Endothelial cell (in vitro differentiated cells): ENCODE measurements at places on chromosomes 1 and 21.

GRCh38 chr21:27189870-27190269, 223.0 kb upstream of the ADAMTS5 start:
- no peak for DNase-seq
- H3K36me3 ChIP-seq = no peaks in the 10 kb centered on the region
- H3K27ac ChIP-seq = no peak overlapping the region

GRCh38 chr1:200624679-200625335, 4.3 kb upstream of the KIF14 start:
- no peaks in the 10 kb centered on the region for H3K36me3 ChIP-seq
- no peak overlapping the region for H3K27ac ChIP-seq
- H3K4me3 ChIP-seq = no peak overlapping the region
- no peak for DNase-seq

- H3K27me3 ChIP-seq = peaks cover 1% of the 10 kb centered on the region
- DNase-seq = no peak
- H3K4me3 ChIP-seq = no peak overlapping the region
- no peaks in the 10 kb centered on the region for H3K4me1 ChIP-seq
- no peak overlapping the region for H3K27ac ChIP-seq
These were observed 366.7 kb downstream of the HHIPL2 start for GRCh38 chr1:222181191-222181590.

- H3K4me1 ChIP-seq = peaks cover 10% of the 10 kb centered on the region
- no peak for DNase-seq
- peaks cover 16% of the 10 kb centered on the region for H3K36me3 ChIP-seq
These were observed 44.8 kb downstream of the CLEC20A start for GRCh38 chr1:178452013-178452412.

GRCh38 chr1:190373705-190374336, 103.8 kb downstream of the BRINP3 start:
- no peaks in the 10 kb centered on the region for H3K27me3 ChIP-seq
- H3K4me1 ChIP-seq = no peaks in the 10 kb centered on the region
- no peak overlapping the region for H3K27ac ChIP-seq
- no peak overlapping the region for H3K4me3 ChIP-seq
